IPS DF 6.9 (cell line): ENCODE measurements at places on chromosomes 6 and 20.

DNA sequence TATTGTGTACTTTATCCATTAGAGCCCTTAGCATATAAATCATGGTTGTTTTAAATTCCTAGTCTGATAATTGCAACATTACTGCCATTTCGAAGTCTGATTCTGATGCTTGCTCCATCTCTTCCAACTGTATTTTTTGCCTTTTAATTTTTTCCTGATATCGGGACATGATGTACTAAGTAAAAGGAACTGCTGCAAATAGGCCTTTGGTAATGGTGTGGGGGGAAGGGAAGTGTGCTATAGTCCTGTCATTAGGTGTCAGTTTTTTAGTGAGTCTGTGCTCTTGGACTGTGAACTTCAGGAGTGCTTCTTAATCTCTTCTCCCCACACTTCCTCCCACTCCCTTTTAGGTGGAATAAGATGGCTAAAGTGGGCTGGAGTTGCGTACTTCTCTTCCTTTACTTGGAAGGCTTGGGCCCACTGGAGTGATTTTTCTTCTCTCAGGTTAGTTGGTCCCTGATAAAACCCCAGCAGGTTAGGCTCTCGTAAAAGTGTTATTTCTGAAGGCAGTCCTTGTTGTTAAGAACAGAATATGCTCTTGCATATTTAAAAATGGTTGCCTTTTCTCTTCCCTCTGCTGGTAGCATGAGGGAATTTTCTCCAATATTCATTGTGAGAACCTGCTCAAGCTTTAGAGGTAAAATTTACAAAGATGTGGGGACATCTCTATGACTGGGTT lies 18.1 kb downstream of the STXBP5 start:
- no peak for DNase-seq

GRCh38 chr6:125717120-125717731 lies 32.2 kb upstream of the HEY2 start:
- no peak for DNase-seq

DNA sequence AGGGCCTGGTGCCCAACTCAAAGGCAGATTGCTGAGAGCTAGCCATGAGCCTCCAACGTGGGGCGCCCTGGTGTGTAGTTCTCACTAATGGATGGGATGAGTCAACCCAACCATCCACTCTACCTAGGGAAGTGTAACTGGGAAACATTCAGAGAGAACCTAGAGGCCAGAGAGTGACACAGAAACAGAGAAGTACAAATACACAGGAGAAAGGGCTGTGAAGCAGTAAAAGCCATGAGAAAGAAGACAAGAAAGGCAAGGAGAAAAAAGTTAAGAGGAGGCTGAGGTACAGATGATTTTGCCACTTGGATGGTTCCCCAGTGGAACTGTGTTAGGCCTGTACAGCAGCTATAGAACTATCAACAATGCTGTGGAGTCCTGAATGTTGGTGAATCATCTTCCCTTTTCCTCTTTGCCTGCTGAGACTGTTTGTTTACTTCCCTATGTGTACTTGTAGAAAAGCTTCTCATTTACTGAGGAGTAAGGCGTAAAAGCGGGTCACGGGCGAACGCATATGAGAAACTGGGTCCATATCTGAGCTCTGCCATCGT lies 39.0 kb downstream of the MAN1A1 start:
- DNase-seq, result no peak

- no peak for DNase-seq
Observed at GRCh38 chr6:38033442-38033982, 214.0 kb downstream of the ZFAND3 start.

GRCh38 chr6:81293896-81294295 lies 458.6 kb downstream of the TENT5A start:
- DNase-seq, result no peak

GRCh38 chr20:48162621-48163020 lies 377.3 kb upstream of the SULF2 start:
- DNase-seq, result no peak

DNA sequence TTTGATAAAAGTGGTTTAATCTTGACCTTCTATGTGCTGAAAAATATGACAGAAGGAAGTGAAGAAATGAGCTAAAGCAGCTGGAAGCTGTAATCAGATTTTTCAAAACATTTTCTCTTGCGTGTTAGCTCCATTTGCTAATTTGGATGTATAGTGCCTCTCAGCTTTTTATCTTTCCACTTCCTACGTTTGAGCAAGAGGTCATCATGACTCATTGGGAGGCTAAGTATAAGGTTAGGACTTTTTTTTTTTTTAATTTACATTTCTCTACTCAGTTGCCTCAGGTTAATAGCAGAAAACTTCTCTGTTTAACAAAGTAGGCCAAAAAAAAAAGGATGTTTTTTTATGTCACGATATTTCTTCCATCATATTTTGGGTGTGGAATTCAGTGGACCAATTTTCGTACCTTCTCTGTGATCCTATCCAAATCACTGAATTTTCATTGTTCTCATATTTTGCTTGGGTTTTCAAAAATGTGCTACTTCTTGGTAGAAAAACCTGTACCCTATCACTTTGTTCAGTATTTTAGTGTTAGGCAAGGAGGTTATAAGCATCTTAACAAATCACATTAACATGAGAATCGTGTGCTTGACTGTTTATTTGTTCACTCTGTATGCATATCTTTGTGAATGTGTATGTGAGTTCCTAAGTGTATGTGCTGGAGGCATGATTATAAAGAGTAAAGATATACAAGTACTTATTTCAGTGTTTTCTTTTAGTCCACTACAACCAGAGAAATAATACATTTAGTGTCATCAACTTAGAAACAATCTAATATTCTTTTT lies 1028.3 kb upstream of the EYS start:
- no peak for DNase-seq

DNA sequence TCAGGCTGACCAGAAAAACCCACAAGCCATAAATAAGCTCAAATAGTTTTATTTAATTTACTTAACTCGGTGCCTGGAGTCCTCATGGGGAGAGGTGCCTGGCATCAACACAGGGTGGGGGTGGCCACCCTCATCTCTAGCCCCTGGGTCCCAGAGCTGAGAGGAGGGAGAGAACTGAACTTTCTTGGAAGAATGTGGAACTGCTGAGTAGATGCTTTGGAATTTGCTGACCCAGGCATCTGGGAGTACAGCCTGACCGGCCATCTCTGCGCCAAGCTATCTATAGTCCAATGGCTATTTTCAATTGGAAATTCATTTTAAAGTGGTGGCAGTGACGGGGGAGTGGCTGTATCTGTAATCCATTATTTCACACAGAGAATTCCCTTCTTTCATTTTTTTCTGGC lies 104.8 kb downstream of the CDH26 start:
- DNase-seq, result no peak

GRCh38 chr6:35718911-35719381 lies 17.9 kb upstream of the ARMC12 start:
- DNase-seq, result no peak

DNA sequence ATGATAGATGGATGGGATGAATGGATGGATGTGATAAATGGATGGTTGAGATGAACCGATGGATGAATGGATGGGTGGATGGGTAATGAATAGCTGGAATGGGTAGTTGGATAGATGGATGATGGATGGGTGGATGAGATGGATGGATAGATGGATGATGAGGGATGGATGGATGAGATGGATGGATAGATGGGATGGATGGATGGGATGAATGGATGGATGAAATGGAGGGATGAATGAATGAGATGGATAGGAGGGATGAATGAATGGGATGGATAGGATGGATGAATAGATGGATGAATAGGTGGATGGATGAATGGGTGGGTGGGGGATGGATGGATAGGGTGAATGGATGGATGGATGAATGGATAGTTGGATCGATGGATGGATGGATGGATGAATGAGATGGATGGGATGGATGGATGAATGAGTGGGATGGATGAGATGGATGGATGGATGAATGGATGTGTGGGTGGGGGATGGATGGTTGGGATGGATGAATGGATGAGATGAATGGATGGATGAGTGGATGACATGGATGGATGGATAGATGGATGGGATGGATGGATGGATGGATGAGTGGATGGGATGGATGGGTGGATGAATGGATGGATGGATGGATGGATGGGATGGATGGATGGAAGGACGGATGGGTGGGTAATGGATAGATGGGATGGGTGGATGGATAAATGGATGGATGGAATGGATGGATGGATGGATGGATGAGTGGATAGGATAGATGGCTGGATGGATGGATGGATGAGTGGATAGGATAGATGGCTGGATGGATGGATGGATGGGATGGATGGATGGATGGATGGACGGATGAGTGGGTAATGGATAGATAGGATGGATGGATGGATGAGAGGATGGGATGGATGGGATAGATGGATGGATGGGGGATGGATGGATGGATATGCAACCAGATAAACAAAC lies 51.4 kb upstream of the PTGIS start:
- no peak for DNase-seq

DNA sequence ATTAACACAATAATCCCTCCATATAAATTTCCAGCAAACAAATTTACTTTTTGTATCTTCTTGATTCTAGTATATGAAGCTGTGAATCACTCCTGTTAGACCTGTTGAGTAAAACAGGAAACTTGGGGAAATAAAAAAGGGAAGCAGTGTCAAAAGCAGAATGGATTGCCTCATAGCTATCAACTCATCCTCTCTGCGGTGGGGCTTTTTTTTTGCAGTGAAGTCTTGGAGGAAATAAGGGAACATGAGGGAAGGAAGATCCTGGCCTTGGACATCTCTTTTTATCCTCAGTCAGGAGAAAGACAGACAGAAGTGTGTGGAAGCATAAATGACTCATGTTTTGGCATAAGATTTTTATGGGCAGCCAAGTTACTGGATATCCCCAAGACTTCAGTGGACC lies 332.5 kb downstream of the TFAP2A start:
- DNase-seq, result no peak

- DNase-seq, result no peak
Observed at GRCh38 chr6:164195278-164195941, 780.9 kb downstream of the QKI start.

DNA sequence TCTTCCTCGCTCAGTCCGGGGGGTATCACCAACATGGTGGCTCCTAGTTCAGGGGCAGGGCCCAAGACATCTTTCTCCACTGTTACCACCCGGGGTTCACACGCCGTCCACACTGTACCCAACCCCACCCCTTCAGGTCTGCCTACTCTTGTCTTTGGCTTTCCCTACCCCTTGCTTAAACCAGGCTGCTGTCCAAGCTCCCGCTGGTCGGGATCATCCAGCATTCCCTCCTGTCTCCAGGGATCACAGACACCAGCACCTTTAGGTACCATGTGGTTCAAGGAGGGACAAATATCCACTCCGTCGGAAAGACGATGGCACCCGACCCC lies 395 bp downstream of the NELFE start:
- DNase-seq, result no peak

DNA sequence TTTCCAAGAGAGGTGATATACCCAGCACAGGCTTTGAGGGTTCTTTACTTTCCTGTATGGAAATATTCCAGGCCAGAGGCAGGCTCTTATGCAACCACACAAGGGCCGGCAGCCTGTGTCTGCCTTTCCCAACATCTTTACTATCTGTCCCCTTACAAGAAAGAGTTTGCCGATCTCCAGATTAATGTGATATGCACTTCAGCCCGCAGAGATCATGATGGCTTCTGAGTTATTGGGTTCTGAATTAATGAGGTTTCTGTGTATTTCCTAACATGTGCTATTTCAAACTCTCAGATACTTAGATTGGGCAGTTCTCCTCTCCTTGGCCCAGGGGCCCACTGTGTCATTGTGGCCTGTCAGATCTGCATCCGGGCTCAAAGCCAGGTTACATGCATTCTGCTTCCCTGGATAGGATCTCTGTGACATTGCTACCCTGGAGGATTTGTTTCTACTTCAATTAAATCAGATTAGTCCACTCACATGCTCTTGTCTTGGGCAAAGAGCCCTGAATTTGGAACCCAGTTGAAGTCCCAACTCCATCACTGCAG lies 56.6 kb downstream of the TGM2 start:
- DNase-seq, result no peak
